Stimulated activated CD4-positive, alpha-beta T cell treated with anti-CD3 and anti-CD28 coated beads, Interleukin-1b, Interleukin-23, amount 100 ng/mL, for 1 hour (primary cell): ENCODE measurements at places on chromosomes 1 and 21.

- no peak for DNase-seq
Observed at GRCh38 chr1:51305371-51305823, 25.0 kb downstream of the TTC39A start.

GRCh38 chr1:11054666-11055065, 5.2 kb downstream of the SRM start:
- no peak for DNase-seq

DNA sequence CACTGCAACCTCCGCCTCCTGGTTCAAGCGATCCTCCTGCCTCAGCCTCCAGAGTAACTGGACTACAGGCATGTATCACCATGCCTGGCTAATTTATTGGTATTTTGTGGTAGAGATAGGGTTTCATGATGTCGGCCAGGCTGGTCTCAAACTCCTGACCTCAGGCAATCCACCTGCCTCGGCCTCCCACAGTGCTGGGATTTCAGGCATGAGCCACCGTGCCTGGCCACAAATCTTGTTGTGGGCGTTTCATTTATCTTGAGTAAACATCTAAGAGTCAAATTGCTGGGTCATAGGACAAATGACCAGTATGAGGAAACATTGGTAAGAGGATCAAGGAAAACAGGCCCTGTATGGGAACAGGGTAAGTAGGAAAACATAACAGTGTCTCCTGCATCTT, 17.9 kb downstream of the TMEM200B start:
- no peak for DNase-seq

DNA sequence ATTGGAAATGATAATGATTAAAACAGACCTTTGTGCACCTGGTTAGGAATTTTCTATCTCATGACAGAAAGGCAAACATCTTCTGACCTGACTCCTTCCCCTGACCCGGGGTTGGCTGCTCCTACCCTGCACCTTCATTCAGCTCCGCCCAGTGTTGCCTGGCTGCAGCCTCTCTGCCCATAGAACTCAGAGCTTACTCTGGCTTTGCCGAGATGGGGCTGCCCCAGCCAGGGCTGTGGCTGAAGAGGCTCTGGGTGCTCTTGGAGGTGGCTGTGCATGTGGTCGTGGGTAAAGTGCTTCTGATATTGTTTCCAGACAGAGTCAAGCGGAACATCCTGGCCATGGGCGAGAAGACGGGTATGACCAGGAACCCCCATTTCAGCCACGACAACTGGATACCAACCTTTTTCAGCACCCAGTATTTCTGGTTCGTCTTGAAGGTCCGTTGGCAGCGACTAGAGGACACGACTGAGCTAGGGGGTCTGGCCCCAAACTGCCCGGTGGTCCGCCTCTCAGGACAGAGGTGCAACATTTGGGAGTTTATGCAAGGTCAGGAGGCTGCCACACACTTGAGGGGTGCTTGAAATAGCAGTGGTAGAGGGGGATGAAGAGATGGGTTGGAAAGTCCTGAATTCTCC, at the start of gene DIO1:
Gene DIO1 (plus strand): TSS at position 189 of the 638 bp plus-strand sequence. CDS start 24 bp downstream, at position 213.
- DNase-seq, result no peak

DNA sequence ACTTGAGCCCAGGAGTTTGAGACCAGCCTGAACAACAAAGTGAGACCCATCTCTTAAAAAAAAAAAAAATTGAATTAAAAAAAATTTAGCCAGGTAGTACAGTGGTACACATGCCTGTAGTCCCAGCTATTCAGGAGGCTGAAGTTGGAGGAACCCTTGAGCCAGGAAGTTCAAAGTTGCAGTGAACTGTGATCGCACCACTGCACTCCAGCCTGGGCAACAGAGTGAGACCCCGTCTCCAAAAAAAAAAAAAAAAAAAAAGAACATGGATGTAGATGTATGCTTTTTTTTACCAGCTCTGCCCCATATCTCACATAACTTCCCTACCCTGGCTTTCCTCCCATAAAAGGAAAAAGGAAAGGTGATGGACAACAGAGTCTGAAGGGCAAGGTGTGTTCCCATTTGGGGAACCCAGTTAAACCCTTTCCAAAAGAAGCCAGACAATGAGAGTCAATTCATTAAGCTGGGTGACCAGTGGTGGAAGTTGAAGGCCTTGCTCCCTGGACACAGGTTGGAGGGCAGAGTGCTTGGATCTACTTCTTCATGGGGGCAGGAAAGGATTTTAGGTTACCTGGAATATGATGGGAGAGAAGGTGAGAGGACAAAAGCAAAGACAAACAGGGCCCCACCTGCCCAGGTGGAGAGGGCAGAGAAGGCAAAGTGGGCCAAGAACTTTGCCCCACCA, 2.9 kb downstream of the KRTCAP2 start:
- no peak for DNase-seq

GRCh38 chr1:112711670-112712069, 3.5 kb downstream of the PPM1J start:
- DNase-seq, result no peak

GRCh38 chr1:119506941-119507340, at the start of gene HSD3B1:
Gene HSD3B1, plus strand, starts transcription at chr1:119507210. Its CDS starts 267 bp downstream, at chr1:119507477.
- no peak for DNase-seq

GRCh38 chr1:221981461-221981860, 239.6 kb upstream of the DUSP10 start:
- no peak for DNase-seq

DNA sequence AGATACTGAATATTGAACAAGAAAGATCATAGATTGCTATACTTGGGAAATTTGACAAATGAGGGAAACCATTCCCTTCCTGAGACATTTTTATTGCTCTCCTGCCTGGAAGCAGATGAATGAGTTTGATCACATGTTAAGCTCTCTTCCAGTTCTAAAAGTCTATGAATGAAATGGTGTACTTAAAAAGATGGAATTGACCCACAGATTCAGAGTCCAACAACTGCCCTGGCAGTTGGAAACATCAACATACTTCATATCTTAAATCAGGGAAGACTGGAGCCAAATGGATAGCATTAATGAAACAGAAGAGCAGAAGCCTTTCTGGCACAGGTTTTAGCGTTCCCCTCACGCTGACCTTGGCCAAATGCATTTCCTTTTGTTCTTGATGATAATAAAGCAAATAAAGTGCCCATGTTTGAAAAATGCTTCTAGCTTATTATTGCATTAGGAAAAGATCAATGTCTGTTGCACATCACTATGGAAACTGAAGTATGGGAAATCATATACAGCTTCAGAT, 142.6 kb downstream of the ESRRG start:
- DNase-seq, result no peak

DNA sequence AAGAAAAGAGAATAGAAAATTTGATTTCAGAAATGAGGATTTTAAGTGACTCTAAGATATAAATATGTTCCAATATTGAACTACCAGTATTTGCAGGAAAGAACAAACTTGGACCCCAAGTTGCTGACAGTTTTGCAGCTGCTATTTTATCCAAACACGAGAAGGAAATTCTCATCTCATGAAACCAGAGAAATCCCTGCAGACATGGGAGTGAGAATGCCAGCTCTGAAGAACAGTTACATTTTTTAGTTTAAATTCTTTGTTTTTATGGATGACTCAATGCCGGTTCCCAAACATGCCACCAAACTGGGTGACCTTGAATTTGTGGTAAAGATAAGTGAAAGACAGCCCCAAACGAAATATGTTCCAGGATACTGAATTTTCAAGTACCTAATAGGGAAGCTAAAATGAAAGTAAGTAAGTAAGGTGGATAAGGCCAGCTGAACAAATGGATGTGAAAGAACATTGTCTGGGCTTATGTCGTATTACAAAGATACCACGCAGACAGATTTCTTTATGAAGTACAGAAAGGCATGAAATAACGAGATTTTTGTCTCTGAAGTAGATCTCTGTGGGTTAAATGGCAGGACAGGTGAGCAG, 19.9 kb downstream of the TLR5 start:
- DNase-seq, result no peak

DNA sequence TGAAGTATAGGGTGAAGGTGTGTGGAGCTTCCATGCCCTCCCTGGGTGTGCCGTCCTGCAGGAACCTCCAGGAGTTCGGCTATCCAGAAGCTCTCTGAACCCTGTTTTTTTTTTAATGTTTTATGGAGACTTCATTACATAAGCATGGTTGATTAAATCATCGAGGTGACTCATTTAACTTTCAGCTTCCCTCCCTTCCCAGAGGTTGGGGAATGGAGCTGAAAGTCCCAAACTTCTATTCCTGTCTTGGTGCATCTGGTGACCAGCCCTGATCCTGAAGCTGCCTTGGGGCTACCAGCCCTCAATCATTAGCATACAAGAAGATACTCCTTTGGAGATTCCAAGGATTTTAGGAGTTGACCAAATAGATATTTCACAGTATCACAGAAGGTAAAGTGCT, 9.5 kb downstream of the RRP15 start:
- DNase-seq, result no peak

DNA sequence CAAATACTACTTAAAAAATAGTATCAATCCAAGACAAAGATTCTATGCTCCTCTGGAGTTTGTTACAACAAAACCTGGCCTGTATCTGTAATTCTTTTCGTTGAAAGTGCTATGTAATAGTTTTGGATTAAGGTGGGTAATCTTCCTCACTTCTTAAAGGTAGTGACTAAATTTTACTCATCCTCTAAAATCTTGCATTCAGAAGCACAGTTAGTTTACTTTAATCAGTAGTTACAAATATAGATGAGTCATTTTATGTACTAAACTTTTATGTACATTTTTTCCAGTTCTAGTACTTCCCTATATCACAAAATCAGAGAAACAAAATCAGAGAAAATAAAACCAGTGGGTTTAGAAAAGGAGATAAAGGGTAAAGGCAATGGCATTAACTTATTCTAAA, 51.3 kb downstream of the ZNHIT6 start:
- no peak for DNase-seq

DNA sequence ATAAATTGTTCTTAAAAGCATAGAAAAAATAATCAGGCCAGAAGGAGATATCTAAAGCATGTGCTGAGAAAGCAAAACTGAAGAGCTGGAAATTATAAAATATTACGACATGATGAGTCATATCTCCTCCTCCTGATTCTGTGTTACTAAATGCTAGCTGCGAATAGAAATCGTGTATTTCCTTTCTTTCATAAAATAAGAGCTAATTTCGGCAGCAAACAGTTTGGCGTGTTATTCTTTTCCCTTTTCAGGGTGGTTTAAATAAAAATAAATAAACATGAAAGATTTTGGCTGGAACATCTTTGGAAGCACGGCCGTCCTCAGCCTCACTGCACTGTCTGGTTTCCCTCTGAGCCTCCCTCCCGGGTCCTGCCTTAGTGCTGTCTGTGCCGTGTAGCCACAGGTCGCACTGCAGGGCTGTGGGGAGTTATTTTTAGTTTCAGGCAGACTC, 56.0 kb downstream of the ADARB1 start:
- no peak for DNase-seq

DNA sequence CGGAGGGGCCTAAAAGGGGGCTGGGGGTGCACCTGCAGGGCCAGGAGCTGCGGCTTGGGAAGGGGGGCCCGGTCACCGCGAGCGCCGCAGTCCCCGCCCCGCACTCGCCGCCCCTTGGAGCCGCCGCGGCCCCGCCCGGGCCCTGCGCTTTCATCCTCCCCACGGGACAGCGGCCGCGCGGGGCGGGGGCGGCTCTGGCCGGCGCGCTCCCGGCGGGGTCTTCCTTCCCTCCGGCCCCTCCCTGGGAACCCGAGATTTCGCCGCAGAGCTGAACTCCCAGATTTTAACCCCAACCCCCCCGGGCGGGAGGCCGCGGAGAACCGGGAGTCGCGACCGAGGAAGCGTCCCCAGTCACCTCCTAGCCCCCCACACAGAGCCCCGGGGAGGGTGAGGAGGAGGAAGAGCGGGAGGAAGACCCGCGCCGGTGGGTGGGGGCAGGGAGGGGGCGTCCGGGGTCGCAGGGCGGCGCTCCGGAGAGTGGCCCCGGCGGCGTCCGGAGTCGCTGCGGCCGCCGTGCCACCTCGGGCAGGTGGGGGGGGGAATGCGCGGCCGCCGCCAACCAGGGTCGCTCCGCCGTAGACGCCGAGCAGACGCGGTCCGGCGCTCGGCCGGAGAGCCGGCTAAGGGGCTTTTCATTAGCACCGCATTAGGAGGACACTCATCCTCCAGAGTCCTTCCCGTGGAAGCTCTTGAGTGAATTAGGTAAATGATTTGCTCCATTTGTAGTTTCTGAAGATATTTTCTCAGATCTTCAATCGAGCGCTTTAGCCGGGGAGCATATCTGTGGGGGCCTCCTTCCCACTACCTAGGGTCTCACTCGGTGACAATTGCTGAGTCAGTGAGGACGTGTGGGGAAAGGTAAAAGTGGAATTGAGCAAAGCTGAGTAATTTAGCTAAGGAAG, 31.6 kb upstream of the NFIA start:
- DNase-seq, result no peak

DNA sequence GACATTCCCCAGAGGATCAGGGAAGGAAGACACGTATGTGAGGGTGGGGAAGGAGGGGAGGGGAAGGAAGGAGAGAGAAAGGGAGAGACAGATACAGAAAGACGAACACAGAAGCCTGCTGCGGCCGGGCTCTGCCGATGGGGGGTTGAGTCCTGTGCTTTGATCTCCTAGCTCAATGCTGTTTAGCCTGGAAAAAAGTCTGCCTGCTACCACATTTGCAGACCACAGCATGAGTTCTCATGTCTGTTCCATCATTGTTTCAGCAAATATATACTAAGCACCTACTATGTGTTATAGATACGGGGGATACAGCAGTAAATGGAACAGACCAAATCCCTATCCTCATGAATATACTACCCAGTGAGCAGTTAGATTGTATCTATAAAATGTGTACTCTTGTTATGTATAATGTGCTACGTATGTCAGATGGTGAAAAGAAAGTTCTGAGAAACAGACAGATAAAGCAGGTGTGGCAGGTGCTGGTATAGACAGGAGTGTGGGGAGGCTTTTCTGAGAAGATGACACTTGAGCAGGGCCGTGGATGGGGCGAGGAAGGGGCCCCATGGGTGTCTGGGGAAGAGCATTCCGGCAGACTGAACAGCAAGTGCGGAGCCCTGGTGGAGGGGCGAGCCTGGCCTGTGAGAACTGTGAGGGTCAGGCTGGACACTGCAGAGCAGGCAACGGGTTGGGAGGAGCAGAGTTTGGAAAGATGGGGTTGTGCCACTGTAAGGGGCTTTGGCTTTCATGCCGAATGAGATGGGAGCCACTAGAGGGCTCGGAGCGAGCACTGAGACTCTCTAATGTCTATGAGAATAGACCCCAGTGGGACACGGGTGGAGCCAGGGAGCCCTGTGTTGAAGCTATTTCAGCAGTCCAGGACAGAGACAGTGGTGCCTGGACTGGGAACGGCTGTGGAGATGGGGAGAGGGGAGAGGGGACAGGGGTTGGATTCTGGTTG, 34.1 kb downstream of the KIAA1614 start:
- no peak for DNase-seq

DNA sequence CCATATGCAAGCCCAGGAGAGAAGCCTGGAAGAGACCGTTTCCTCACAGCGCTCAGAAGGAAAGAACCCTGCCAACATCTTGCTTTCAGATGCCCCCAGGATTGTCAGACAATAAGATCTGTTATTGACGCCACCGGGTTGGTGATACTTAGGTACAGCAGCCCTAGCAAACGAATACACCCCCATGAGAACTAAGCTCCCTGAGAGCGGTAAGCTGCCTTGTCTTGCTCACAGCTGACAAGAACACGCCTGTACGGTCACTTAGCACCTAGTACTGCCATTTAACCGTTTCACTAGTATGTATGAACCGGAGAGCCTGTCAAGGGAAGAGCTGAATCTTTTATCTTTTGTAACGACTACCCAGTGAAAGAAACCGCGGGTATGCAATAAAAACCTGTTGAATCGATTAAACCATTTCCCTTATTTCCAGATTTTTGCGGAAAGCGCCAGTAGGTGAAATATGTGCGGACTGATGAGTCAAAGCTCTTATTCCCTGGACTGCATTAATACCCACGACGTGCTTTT, 619 bp upstream of the ZBTB8B start:
- no peak for DNase-seq
